Left hindlimb (tissue), 1 donor: ENCODE measurements at places on chromosomes 5 and 9.
A peak's percentile ranks its signal among the peaks of the same experiment; 100 is the strongest.

DNA sequence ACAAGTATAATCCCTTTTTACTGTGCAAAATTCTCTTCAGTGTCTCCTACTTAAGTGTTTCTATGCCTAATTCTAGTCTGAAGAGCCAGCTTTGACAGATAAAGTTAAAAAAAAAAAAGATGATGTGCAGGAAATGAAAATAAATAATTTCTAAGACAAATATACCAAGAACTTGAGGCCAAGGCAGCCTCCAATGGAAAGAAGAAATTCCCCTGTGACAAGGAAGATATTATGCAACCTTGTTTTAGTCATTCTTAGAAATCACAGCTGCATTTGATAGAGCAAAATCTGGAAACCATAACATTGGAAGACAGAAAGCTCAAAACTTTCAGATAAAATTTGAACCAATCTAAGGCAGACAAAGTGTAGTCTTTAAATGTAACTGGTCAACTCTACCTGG is 375.9 kb upstream of the TLE4 start:
- DNase-seq, result no peak

DNA sequence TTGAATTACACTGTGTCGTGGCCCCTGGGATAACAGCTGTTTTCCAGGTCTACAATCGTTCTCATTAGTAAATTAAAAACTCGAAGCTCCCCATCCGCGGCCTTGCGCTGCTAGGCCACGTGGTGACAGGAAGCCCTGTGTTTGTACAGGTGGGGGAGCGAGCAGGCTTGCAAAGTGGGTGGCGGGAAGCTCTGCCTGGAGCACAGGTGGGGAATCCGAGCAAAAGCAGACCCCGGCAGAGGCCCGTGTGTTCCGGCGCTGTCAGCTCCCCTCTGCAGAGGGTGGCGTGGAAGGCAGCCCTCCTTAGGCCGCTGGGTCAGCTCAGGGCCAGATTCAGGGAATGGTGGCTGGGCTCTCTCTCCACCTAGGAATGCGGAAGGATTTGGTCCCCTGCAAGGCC is 59.5 kb upstream of the ERCC6L2 start:
- no peak for DNase-seq

DNA sequence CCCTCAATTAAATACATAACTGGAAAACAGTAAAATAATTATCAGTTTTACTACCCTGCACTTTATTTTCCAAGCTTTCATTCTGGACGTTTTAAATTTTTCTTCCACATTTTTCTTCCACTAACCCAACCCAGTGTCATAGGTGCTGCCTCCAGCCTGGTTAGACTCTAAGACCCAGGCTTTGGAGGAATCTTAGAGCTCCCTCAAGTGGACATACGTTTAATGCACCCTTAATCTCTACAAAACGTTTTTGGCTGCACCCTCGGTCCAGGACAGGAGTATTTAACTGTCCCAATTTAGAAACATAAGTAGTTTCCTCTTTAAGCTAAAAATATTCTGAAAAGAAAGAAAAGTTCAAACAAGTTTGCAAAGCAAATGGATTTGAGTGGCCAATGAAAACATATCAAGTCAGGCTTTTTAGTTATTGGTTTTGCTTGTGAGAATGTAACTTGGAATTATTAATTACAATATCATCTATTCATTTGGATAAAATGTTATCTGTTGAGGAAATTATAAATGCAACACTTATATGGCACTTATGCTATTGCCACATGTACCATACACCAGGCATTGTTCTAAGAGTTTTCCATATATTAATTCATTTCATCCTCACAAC is 38.9 kb downstream of the CDH6 start:
- no peak for DNase-seq

GRCh38 chr5:128199104-128199503 is 115.5 kb downstream of the SLC12A2 start:
- no peak for DNase-seq

GRCh38 chr9:109440797-109441287 is 57.3 kb downstream of the PTPN3 start:
- peak; percentile 52 for DNase-seq

DNA sequence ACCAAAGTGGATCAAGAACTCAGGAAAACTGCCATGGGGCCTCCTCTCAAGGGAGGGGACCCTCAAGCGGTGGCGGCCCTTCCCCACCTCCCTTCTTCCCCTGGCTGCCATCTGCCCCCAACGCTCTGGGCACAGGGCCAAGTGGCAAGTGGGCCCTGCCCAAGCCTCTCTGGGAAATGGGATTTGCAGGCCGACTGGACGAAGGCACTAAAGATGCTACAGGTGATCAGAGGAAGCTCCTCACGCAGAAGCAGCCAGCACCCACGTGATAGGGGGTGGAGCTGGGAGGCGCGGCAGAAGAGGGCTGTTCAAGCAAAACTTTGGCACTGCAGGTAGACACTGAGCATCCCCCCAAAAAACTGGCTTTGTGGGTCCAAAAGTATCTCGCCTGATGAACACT is 52.7 kb upstream of the UBTD2 start:
- no peak for DNase-seq

- DNase-seq, result no peak
These were observed 308.0 kb upstream of the PUM3 start for GRCh38 chr9:3151672-3152576.

- DNase-seq, result no peak
These were observed 267.1 kb upstream of the EFNA5 start for GRCh38 chr5:107937651-107938355.

GRCh38 chr5:75214928-75215327 is 21.8 kb downstream of the ANKRD31 start:
- no peak for DNase-seq

DNA sequence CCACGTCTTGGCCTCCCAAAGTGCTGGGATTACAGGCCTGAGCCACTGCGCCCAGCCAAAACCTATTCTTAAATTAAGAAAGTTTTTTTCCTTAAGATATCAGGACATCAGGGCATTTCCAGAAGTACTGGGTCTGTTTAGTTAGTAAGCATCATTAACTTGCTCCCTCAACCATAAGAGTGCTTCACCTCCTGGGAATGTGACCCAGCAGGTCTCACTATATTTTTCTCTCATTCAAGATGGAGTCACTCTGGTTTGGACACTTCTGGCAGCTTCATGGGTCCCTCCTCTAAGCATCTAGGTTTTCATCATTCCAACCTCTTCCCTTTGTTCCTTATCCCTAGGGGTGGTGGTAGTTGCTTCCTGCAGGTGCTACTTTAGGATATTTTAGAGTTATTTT is 10.3 kb upstream of the BRD3OS start:
- DNase-seq, result no peak

- no peak for DNase-seq
These were observed 263.7 kb downstream of the TENT4A start for GRCh38 chr5:6976971-6977370.

DNA sequence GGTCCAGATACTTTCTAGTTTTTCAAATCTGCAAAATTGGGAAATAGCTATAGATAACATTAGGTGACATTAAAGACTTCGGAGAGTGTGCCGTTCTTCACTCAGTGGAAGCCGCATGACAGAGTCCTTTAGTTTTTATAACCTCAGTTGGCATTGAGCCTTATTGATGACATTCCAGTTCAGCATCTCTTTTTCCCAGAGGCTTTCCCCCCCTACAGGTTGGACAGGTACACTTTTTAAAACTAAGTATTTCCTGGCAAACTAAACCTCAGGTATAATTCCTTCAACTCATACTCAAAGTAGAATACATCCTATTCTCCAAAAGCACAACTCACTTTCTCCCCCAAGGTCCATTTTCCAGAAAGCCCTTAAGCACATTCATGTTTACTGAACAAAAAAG is 58.7 kb downstream of the SLC46A2 start:
- DNase-seq, result no peak

- no peak for DNase-seq
These were observed 128.9 kb downstream of the ERCC6L2 start for GRCh38 chr9:96004379-96004778.

DNA sequence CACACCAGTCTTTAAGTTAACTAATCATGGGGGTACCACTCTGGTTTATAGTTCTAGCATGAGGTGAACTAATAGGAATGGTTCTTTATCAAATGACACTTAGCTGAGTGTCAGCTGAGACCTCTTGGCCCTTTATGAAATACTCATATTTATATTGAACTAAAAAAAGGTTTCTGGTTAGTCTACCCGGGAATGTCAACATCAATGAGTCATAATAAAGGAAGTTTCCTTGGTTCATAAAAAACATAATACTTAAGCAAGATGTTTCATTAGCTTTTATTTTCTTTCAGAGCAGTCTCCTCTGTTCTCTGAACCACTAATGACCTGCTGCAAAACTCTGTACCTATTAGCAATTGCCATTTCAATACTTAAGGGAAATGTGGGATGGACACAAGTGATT is 13.7 kb downstream of the DAB2 start:
- no peak for DNase-seq

GRCh38 chr5:64811050-64811640 is 42.4 kb downstream of the CWC27 start:
- DNase-seq, result no peak

- DNase-seq, result no peak
These were observed 732.0 kb upstream of the CTNND2 start for GRCh38 chr5:12636209-12636608.

- no peak for DNase-seq
These were observed 119.4 kb upstream of the ERCC6L2 start for GRCh38 chr9:95756101-95756500.

DNA sequence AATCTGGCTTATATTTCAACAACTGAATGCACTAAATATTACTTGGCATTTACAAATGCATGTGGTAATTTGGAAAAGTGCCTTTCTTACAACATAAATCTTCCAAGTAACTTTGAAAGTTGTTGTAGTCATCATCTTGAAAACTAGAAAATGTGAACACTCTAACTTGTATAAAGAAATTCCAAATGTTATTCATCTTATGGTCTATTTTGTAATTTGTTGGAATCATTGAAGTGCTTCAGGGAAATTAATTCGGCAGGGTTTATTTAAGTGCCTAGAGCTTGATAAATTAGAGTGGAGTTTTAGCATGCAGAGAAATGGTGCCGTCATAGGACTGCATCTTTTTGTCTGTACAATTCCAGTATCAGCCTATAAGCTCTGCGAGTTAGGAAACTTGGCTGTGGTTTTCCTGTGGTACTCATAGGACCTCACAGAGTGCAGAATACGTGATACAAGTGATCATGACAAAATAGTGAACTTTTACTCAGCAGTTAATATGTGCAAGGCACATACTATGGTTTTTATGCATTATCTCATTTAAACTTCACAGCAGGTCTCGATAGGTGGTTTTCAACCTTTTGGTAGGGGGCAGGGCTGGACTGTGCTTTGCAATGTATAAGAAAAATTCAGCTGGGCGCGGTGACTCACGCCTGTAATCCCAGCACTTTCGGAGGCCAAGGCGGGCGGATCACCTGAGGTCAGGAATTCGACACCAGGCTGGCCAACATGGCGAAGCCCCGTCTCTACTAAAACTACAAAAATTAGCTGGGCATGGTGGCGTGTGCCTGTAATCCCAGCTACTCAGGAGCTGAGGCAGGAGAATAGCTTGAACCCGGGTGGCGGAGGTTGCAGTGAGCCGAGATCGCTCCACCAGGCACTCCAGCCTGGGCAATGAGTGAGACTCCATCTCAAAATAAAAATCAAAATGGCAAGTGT is 79.6 kb downstream of the RAI14 start:
- DNase-seq, result no peak

DNA sequence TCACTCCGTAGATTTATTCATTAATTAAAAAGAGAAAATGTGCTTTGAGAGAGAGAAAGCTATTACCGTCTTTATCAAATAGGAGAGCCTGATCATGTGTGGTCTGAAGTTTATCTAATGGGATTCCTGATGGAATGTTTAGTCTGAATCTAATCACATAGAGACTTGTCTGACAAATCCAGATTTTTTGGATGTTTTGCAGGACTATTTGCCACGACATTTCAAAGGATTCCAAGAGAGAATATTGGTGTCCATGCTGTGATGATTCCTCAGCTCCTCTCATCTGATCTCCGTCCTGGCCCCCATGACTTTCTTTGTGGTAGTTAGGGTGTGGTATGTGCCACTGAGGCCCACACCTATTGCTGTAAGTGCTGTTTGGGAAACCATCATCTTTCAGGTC is 20.1 kb upstream of the CDKN2B start:
- DNase-seq, result no peak

DNA sequence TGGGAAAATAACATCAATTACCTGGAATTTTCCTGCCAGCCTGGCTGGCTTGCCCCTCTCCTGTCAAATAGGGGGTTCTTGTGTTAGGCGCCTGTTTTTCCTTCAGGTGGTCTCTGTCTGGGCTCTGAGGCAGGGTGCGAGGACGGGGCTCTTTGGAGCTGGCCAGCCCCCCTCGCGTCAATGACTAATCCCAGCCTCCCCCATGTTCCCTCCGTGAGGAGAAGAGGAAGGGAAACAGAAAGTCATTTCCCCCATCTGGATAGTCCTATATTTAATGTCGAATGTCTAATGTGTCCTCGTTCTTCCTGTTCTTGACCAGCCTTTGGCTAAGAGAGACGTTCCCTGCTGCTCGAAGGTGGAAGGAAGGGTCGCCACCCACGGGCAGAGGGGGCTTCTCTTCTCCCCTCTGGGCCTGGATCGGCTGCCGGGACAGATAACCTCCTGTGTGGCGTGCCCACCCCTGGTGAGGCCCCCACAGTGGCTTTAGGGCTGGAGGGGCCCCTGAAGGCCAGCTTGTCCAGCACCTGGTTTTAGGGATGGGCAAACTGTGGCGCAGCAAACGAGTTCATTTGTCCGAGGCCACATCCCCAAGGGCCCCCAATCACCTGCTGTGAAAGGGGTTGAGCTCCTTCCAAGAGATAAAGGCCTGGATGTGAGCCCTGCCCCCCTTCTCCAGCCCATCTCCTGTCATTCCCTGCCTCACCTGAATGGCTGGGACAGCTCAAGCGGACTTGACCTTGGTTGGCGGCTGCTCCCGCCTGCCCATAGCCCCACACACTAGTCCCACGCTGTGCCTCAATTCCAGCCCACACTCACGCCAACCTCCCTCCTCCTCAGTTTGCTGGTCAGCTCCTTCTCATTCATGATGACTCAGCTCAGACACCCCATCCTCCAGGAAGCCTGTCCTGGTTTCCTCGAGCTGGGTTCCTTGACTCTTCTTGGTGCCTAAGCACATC is 35.9 kb upstream of the UNC5A start:
- DNase-seq, result no peak

DNA sequence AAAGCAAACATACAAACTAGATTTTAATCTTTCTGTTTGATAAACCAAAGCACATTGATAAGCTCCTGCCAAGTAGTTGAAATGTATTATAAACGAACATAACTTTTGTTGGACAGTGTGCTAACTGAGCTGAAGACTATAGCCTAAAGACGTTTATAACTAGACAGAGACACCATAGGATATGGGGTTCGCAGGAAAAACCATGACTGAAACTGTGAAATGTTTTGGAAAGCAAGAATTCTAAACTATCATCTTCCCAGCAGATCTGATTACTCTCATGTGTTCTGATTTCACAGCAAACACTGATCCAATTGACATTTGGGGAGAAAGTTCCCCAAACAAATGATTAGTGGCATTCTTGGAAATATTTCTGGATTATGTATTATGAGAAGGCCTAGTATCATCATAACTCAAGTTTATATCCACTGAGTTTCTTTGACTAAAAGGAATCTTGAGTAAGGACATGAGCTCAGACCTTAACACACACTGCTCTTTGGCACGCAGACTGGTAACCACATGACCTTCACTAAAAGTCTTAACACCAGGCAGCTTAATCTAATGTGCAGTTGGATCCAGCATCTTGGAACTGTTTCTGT is 375.2 kb downstream of the ZNF608 start:
- DNase-seq, result peak; percentile 37
